T-helper 9 cell (primary cell): ENCODE measurements at places on chromosomes 2 and 18.

DNA sequence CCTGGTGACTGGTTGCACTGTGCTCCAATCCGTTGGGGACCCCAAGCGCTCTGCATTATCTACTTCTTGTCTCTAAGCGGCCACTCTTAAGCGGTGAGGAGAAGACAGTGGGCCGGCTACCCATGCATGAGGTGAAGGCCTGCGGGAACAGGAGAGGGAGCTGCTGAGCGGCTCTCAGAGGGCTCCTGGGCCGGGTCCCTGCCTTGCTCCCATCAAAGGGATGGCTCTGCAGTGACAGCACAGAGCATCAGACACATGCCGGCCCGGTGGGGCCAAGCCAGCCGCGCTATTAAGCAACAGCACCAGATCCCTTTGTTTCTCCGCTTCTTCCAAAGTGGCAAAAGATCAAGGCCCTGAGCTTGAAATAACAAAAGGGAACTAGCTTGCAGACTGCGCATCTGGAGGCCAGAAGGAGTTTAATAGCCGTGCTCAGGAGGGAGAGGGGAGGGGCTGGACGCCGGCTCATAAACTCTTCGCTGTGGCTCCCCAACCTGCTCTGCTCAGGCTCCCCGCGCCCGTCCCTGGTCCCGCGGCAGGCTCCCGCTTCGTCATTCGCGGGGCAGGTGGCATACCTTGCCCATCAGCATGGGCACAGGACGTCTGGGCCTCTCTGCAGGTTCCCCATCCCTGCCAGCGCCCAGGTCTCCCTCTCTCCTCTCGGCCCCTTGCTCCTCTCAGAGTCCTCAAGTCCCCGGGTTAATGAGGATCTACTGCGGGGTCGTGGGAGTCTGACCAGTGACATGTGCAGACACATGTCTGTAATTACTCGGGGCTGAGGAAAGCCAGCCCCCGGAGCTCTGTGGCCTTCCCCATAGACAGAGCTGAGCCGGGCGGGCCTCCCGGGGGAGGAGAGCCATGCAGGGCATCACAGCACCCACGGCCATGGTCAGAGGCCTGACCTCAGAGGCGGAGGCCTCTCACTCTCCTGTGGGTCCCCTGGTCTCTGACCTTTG lies 96.7 kb downstream of the ASB1 start:
- no peak for DNase-seq

GRCh38 chr2:231680992-231681852 lies 27.1 kb upstream of the PTMA start:
- no peak for DNase-seq

DNA sequence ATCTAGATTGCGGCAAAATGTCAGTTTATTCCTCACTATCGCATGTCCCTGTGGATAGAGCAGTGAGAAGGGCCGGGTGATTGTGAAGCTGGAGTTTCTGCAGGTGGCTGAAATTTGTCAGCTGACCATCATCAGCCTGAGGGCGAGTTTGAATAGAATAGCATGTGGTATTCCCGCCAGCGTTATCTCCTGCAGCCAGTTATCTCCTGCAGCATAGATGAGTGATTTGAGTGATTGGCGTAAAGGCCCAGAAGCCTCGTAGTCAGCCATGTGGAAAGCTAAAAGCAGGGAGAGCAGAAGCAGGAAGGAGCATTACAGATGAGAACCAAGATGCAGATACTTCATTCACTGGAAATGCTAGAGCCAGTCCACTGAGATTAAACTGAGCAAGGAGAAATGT lies 65.5 kb downstream of the CABLES1 start:
- no peak for DNase-seq

DNA sequence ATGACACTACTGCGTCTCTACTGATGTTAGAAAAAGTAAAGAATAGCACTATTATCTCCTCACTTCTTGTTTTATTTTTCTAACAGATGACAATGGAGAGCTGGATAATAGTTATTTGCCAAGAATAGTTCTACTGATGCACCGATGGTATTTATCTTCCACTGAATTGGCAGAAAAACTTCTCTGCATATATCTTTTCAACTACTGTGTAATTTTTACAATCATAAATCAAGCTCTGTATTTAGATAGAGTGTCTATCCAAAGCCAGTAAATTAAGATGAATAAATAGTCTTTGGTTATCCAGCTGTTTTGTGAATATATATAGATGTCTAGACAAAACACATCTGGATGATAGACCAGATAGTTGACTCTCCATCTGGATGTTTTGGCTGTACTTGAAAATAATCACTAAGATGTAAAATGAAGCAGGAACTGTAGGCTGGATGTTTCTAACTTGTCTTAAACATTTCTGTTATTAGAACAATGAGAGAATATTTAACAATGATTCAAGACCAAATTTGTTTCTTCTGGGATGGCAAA lies 40.1 kb downstream of the RASGRP3 start:
- DNase-seq = no peak

DNA sequence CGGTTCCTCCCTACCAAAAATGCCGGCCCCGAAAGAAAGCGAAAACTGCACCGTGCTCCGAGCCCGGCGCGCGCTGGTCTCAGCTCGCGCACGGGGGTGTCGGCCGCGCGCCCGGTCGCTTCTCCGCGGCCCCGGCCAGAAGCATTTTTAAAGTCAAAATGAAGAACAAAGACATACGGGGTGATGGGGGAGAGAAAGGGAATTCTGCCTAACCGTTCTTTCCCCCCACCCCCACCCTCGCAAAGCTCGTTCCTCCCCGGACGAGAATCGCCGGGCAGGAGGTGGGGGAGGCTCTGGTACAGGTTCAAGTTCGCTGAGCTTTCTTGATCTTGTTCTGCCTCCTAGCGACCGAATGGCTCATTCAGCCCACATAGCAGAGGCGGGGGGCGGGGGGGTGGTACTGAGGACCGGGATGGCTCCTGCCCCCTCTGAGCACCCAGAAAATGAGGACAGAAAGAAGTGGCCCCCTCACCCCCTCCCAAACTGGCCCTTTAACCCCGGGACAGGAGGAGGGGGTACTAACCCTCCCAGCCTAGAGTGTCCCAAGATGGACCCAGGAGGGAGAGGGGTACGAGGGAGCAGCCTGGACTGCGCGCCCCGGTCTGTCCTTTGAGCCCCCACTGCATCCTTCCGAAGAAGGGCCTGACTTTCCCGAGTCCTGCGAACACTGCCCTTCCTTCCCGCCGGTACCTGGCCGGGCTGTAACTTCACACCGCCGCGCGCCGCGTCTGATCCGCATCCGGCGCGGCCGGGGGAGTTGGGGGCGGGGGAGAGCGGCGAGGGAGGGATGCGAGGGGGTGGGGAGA lies 3.1 kb downstream of the BCL11A start:
- no peak for DNase-seq

DNA sequence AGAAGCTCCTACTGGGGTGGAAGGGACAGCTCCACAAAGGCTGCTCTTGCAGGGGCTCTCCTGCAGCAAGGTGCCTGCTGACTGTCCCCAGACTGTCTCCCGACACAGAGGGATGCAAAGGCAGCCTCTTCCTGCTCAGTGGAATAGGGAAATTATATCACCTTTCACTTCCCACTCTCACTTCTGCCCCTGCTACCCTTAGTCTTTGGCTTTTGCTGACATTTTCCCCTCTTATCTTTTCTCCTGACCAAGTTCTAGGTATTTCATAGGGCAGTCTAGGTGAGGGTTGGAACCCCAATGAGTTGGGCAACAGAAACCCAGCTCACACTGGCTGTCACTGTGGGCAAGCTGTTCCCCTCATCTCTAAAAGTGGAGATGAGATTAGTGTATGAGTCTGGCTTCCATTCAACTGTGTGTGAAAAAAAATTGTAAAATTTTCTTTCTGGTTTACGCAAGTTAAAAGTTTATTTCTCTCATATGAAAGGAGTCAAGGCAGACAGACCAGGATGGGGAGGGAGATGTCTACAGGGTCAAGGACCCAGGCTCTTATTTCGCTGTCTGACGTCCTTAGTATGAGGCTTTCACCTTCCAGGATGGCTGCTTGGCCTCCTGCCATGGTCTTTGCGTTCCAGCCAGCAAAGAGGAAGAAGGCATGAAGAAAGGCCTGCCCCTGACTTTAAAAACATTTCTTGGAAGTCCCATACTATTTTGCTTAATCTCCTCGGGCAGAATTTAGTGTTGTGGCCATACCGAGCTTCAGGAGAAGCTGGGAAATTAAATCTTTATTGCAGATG lies 7.5 kb upstream of the MOCOS start:
- no peak for DNase-seq

GRCh38 chr2:164178835-164179465 lies 442.3 kb downstream of the GRB14 start:
- DNase-seq = no peak

DNA sequence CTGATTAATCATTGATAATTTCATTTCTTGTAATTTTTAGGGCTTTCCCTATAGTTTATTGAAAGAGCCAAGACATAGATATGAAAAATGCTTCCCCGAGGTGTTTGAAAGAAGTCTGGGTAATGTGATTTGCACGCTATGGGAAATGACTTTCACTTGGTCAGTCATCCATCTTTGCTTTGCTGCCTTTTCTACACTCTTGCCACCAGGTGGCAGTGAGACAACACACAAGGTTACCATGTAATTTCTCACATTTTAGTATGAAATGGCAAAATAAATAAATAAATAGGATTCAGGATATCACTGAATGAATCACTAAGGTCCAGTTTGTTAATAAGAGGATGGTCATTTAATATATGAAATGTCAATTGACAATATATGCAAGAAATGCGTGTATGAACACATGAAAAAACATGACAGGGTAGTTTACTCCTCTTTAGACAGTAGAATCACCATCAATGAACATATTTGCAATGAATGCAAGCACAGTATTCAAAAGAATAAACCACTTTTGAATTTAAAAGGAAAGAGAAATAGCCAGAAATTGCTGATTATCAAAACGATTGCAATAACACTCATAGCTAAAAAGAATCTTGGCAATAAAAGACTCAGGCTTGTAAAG lies 52.2 kb upstream of the KCNH7 start:
- no peak for DNase-seq

GRCh38 chr2:105104208-105104731 lies 66.4 kb downstream of the MRPS9 start:
- DNase-seq = no peak

DNA sequence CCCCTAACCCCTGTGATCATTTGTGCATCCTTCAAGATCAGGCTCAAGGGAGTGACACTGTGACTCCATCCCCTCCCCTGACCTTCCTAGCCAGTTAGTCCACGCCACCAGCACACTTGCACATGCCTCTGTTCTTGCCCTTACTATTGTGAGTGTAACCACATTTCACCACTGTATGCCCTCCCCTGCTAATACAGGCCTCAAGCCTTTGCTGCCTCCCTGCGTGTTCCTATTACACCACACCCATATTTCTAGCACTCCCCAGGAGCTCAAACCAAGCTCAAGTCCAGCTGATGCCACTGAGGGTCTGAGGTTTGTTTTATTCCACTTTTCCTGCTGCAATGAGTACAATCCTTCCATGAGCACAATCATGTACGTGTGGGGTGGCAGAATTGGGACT lies 288.9 kb upstream of the FBXO11 start:
- no peak for DNase-seq

DNA sequence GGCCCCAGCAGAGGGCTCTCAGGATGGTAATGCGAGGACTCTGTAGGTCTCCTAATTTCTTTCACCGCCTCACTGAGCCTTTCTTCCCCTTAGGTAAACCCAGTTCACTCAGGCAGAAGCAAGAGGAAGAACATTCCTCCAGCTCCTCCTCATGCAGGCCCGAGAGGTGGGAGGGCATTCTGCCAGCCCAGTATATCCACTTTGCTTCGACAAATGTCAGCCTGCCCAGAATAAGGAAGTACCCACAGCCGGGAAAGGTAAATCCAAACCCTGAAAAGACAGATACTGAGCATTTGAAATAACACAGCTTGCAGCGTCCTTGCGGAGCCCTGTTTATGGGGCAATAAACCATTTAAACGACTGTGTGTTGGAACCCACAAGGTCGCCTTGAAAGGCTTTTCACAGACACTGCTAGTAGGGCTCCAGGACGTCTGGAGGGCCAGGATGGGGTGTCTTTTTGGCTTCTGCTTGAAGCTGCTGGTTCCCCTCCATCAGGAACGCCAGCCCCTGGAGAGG lies 63.0 kb upstream of the STPG4 start:
- no peak for DNase-seq

- DNase-seq = no peak
These were observed 128.1 kb upstream of the LHCGR start for GRCh38 chr2:48883661-48884060.

- no peak for DNase-seq
These were observed 66.6 kb upstream of the HDAC4 start for GRCh38 chr2:239467281-239467955.

GRCh38 chr2:120875431-120875830 lies 139.8 kb downstream of the GLI2 start:
- DNase-seq = no peak

DNA sequence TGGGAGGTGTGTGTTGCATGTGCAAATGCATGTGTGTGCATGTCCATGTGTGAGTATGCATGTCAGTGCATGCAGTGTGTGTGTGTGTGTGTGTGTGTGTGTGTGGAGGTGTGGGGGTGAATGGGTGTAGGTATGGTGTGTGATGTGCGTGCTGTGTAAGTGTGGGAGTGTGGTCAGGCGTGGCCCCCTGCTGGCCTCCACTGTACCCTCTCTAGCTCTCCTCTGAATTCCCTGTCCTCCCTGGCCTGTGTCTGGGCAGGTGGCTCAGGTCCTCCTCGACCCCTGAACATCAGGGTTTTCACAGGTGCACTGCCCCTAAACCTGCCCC lies 230.2 kb downstream of the CELF4 start:
- no peak for DNase-seq

DNA sequence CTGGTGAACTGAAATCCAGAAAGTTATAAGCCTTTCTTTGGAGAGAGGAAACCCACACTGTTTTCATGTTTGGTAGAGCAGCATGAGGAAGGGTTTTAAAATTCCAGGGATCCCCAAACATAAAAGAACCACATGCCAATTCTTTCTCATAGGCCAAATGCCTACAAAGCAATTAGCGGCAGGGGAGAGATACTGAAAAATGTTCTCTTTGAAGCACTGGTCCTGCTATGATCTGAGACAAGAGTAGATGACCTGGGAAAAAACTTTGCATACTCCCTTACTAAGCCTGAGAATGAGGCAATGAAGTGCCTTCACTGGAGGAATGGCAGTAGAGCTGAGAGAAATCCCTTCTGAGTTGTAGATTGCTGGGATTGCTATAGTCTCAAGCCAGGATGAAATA lies 1261.7 kb downstream of the DSC3 start:
- no peak for DNase-seq

DNA sequence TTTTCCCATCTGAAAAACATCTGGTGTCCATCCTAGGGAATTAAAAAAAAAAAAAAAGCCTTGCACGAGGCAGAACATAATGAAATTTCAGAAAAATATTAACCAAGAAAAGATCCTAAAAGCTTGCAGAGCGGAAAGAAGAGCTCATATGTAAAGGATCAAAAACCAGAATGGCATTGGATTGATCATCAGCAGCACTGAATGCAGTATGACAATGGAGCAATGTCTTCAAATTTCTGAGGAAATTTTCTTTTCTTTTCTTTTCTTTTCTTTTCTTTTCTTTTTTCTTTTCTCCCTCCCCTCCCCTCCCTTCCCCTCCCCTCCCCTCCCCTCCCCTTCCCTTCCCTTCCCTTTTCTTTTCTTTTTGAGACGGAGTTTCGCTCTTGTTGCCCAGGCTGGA lies 21.3 kb upstream of the FAM117B start:
- no peak for DNase-seq
